ENCODE measurements at places on chromosomes 1 and 21.

DNA sequence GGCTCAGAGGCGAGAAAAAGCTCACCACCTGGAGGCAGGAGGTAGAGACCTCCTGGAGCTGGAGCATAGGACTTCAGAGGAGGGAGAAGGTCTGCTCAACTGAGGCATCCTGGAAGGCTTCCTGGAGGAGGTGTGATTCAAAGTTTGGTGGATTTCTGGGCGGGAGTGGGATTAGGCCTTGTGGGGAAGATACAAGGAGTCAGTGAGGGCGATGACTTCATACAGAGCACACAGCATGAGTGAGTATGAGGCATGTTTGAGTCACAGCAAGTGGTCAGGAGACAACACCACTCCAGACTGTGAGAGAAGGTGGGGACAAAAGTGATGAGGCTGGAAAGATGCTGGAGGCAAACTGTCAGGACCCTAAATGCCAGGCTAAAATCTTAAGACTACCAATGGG is 77.6 kb downstream of the MATN1 start:
- DNase-seq: no peak

DNA sequence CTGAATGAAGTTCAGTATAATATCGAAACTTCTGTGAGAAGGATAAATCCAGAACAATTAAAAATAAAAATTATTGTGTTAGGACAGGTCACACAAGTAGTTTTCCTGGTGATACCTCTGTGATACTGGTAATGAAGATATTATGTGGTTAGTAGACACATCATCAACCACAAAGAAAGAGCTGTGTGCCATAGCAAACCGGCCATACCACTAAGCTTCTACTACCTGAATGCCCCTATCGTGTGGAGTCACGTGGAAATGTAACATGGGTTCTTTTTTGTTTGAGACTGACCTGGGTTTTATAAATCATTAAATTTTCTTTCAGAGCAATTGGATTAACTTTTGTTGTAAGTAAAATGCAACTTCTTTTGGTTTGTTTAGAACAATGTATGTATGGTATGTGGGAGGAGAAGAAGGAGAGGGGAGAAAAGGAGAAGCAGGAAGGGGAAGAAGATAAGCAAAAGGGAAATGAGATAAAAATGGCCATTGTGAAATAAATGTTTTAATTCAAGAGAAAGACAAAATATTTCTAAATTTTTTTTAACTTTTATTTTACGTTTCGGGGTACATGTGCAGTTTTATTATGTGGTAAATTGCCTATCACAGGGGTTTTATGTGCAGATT is 58.2 kb upstream of the LRRC8B start:
- no peak for DNase-seq

DNA sequence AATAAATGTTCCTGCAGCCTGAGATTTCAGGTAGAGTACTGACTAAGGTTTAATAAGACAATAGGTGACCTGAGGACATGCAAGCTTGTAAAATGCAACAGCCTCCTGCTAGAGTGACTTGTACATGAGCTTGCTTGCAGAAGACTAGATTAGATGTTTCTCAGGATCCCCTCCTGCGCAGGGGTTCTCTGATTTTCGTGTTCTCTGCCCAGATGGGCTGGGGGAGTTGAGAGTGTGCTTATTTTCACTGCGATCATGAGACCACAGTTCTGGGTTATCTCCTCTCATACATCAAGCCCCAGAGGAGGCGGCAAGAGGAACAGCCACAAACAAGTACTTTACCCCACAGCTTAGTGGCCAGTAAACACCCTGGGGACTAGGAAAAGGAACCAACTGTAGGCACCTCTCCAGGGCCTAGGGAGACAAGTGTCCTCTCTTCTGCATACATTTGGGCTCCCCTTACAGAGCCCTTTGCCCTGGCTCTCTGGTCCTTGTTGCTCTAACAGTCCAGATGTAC is 8.0 kb downstream of the TMEM81 start:
- no peak for DNase-seq

- DNase-seq: no peak
These were observed 1.1 kb downstream of the UBE2Q1 start for GRCh38 chr1:154557248-154557938.

DNA sequence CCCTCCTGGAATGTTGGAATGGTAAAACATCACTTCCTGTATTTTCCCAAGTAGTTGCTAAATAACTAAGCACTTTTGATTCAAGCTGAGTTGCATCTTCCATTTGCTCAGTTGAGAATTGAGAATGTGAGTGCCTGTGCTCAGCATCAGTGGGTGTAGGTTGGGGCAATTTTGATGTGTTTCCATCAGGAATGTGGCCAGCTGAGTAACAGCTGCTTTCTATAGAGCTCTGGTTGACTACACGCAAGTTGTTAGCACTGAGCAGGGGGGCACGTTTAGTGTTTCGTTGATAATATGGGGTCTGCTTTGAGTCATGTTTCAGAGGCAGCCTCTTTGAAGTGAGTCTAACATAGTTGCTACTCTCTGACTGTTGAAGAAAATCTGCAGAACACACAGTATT is 41.5 kb downstream of the LRRC53 start:
- DNase-seq: no peak

DNA sequence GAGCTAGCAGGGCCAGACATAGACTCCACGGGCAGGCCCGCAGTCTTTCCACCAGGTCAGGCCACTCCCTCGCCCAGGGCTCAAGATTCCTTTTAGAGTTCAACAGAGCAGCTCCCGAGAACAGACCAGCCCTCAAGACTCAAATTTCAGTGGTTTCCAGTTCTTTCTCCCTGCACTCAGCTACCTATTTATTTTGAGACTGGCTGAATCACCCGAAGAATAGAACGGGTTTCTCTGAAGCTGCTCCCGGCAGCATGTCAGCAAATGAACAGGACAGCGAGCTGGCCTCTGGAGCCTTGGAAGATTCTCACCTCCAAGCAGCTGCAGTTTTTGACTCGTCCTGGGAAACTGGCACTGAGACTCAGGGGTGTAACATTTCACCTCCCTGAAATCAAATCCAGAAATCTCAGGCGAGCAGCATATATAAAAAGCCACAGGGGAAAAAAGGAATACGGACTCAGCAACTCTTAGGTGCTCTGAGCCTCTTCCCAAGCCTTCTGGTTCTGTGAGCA is 177.9 kb downstream of the CLIC6 start:
- DNase-seq: no peak

DNA sequence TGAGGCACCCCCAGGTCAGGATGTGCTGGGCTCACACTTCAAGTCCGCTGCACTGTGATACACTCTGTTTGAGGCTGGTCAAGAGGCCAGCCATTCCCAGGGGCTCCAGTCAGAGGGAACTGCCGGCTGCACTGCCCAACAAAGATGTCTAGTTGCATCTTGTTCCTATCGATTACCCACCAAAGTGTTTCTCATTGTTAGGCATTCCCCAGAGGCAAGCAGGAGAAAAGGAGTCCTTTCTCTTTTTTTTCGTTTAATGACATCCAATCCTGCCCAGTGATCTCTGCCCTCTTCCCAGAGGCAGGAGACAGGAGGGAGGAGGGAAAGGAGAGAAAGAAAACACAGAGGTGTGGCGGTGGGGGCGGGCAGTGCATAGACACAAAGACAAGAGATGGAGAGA is 150.4 kb downstream of the OMA1 start:
- DNase-seq: no peak

DNA sequence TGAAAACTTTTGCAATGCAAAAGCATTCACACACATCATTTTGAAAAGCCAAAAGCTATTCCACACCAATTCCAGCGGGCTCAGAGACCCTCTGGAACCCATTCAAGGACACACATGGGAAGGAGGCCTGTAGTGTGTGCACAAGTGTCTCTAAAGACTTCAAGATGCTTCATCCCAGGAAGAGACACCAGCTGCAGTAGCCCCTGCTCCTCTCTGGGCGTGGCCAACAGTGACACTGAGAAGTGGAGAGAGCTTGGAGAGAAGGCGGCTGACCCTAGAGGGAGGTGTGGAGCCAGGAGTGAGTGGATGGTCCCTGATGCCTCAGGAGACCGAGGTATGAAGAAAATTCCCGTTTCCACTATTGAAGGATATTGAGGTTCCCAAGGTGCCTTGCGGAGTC is 14.9 kb upstream of the TNNI1 start:
- no peak for DNase-seq

DNA sequence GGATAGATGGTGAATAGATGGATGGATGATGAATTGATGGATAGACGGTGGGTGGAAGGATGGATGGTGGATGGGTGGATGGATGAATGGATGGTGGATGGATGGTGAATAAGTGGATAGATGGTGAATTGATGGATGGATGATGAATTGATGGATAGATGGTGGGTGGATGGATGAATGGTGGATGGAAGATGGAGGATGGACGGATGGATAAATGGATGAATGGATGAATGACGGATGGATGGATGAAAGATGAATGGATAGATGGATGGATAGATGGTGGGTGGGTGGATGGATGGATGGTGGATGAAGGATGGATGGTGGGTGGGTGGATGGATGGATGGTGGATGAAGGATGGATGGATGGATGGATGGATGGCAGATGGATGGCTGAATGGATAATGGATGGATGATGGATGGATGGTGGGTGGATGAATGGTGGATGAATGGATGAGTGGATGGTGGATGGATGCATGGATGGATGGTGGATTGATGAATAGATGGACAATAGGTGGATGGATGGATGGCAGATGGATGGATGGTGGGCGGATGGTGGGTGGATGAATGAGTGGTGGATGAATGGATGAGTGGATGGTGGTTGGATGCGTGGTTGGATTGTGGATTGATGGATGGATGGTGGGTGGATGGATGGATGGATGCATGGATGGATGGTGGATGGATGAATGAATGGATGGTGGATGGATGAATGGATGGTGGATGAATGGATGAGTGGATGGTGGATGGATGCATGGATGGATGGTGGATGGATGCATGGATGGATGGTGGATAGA is 5.3 kb downstream of the CHD5 start:
- no peak for DNase-seq

GRCh38 chr1:22780696-22781095 is 70.1 kb downstream of the EPHB2 start:
- DNase-seq: no peak

GRCh38 chr21:41497008-41497407 is 10.9 kb downstream of the TMPRSS2 start:
- DNase-seq: no peak

DNA sequence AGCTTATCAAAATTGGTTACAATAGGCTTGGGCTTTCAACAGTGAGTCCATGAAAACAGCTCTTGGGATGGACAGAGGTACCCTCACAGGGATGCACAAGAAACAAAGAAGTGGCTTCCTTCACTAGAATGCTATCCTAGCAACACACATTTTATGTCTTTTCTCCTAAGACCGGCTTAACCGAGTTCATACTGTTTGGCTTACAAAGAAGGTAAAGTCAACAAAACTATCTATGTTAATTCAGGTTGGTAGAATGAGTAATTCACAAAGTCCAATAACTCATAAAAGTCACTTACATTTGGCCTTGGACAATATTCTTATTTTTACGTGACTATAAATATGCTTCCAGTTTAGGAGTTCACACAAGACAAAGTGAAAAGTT is 9.0 kb downstream of the ERG start:
- DNase-seq: no peak

DNA sequence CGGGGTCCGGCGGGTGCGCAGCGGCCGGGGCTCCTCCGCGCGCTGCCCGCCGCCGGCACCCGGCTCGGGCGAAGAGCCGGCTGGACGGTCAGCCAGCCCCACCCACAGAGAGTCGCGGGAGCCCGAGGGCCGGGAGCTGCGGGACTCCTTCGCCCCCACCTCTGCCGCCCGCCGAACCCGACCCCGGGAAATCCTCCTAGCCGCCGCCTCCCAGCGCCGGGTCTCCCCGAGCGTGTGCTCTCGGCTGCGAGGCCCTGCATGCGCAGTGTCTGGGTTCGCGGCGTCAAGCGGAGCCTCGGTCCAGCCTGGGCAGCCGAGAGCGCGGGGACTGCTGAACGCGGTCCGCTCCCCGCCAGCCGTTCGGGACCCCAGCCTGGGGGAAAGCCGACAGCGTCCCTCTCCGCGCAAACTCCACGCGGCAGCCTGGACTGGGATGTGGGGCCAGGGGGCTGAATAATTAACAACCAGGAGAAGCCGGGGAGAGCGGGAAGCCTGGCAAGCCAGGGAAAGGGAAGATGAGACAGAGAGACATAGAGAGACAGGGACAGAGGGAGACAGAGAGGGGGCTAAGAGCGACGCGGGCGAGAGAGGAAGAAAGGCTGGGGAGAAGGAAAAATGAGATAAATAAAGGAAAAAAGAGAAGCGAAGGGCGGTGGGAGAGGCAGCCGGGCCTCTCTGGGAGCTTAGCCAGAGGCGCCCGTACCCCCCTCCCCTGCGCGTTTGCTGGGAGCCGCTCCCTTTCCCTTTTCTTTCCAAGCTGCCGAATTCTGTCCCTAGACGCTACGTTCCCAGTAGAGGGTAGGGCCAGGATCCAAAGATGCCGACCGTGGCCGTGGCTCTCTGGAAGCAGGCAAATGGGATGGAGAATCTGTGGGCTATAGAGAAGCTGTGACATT is 64.2 kb downstream of the MEF2D start:
- DNase-seq: peak; percentile 70

GRCh38 chr1:23194119-23194984 is 22.9 kb downstream of the HTR1D start:
- DNase-seq: no peak

Data from anterior cingulate cortex (tissue), 58 donors.